Cerebellum (tissue), 4 donors: ENCODE measurements at places on chromosomes 2 and 18. TPM values are rescaled to one million over a fixed set of nuclear protein-coding genes. Genes with fewer than 3 reads are reported as not detected.

Gene SULT1C2
- total RNA-seq: 0.73 TPM

Gene BMP10
- not detected for total RNA-seq

Gene IL37
- not detected for total RNA-seq

Gene GAREM1
- total RNA-seq: 12.9 TPM

Gene CRIM1
- 47.9 TPM for total RNA-seq

Gene PROC
- 0.18 TPM for total RNA-seq
